ENCODE measurements at places on chromosomes 3 and 15. TPM values are rescaled to one million over a fixed set of nuclear protein-coding genes. Genes with fewer than 3 reads are reported as not detected.

Gene NUP210
- total RNA-seq, result 148 TPM

Gene COL6A6
- not detected for total RNA-seq

GRCh38 chr3:12522721-12523120 is 22.6 kb downstream of the MKRN2OS start:
- DNase-seq, result no peak

- no peak for DNase-seq
Measured at GRCh38 chr15:86905625-86906256, 826.1 kb downstream of the AGBL1 start.

- no peak for DNase-seq
Measured at GRCh38 chr3:126604691-126605090, 46.0 kb upstream of the C3orf22 start.

GRCh38 chr3:170976190-170976519 is 50.4 kb downstream of the SLC2A2 start:
- DNase-seq, result no peak

GRCh38 chr15:89195836-89196235 is 25.5 kb downstream of the RLBP1 start:
- no peak for DNase-seq

DNA sequence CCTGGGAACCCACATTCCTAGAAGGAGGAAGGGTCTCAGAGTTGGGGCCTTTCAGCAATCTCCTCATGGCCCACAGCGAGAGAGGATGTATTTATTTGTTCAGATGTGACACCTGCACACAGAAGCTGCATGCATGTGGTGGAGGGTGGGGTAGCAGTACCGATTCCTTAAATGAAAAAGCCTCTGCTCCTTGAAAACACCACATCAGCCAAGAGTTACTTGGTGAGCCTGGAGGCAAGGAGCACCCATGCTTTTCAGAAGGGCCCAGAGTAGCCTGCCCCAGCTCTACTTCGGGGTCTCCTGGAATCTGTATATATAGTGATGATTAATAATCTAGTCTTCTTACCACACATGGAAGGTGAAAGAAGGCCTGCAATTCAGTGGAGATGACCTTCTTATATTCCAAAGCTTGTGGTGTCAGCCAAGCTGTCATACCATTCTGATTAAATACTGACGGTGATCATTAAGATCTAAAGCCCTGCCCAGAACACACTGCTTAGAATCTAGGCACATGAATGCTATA is 33.5 kb downstream of the SEMA6D start:
- DNase-seq, result no peak

DNA sequence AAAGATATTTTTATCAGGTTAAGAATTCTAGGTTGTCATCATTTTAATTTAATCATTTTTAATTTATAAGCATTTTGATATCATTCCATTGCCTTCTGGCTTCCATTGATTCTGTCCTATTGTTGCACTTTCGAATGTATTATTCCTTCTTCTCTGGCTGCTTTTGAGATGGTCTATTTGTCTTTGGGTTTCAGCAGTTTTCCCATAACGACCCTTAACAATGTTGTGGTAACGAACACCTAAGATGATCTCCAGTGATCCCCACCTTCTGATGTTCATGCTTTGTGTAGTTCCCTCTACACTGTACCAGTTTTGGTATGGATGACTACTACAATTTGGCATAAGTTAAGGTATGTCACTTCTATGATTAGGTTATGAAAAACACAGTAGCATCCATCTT is 59.9 kb downstream of the MINAR1 start:
- no peak for DNase-seq

DNA sequence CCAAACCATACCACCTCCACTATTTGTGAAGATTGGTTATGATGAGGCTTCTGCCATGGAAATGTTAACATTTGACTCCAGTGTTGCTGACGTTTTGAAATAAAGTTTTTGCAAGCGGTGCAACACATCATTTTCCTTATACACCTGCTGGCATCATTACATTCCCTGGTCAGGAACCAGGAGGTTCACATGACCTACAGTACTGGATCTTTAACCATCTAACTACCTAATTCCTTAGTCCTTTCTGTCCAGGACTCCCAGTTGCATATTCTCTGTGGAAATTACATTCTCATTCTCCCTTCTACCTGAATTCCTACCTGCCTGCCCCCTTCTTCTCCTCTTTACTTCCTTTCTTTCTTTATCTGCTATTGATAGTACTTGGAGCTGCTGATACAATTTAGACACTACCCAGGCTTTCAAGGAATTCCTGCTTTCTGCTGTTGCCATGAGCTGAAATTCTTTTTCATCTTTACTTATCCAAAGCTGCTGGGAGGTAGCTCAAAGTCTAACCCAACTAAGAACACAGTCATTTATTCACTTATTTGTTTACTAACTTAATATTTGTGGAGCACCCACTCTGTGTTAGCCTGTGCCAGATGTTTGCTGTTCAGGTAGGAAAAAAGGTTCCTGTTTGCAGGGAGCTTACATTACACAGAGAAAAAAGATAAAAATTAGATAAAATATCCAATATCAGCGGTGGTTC is 144.2 kb downstream of the EDEM1 start:
- no peak for DNase-seq

DNA sequence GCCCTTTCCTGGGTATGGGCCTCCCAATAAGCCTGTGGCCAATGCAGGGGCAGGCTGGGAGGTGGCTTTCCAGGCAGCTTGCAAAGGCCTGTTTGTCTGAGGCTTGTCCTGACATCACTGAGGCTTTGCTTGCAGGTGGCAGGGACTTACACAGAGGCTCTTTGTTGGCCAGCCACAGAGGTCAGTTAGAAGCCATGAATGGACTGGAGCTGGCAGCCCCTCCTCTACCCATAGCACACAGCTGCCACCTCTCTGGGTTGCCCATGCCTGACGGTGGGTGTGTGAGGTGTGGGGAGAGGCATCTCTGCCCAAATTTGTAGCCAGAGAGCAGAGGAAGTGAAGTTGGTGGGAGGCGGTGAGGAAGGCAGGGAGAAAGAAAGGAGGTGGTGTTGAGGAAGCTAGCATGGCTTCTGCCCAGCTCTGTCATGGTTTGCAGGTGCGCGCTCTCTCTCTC is 17.1 kb downstream of the LIMD1 start:
- no peak for DNase-seq

DNA sequence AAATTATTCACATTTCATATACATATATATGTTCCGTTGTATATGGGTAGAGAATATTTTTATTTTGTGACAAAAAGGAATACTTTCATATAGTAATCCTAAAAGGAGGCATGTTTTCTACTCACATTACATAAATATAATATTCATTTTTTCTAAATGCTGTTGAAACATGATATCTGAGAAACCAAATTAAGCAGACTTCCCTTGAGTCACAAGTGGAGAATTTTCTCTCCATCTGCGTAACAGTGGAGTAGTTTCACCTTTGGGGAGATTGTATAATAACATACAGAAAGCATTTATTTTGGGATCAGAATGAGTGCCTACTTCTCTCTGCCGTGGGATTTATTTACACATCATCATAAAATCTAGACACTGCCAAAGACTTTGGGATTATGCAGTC is 849.8 kb downstream of the NSUN3 start:
- no peak for DNase-seq

DNA sequence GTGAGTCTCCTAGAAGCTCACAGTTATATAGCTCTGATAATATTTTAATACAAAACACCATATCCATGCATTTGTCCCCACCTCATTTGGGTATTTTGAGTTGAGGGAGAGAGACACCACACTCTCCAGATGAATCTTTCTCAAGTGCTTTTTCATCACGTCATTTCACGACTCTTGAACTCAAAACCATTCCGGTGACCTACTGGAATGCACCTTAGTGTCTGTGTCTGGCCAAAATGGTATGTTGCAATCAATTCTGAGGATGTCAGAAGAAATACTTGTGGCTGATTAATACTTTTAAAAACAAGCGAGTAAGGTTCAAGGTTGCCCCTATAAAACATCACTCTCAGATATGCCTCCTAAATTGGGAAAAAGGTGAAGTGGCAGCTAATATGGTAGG is 352.6 kb upstream of the ICE2 start:
- no peak for DNase-seq

DNA sequence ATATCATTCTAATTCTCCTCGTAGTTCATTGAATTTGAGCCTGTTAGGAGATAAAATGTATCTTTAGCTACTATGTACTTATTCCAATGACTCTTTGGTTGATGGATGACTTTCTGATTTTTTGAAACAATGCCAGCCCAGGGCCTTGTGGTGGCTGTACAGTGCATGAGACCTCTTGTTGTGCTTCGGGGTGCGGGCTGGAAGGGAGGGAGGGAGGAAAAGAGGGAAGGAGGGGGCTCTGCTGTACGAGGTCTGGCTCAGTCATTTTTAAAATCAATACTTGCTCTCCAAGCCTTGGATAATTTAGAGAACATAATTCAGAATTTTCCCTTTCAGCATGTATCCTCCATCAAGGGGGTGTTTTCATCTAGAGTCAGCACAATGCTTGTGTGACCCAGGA is 399.7 kb upstream of the ONECUT1 start:
- DNase-seq, result no peak

DNA sequence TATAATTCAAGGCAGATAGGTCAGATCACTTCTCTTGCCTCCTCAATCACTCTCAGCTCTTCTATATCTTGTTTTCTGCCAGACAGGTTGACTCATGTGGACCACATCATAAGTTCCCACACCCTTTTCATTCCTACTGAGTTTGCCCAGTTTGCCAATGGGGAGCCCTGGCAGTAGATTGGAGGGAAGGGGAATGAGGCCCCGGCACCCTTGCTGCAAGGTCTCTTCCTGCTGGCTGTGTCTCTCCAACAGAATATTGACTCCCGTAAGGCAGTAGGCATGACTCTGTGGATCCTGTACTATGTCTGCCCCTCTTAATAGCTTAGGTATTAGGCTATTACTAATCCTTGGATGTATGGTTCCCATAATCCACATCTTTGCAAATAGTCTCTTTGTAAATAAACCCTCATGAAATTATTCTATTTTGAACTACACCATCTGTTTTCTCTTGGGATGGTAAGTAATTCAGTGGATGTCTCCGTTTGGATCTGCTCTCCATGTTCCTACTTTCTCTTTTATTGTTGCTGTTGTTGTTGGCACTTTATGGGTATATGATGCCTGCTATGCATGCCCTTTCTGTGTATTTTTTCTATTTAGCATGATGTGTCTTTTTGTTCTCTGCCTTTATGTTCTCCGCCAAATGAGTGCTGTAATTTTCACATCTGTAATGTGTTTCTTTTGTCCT is 65.5 kb upstream of the DCBLD2 start:
- DNase-seq, result no peak

DNA sequence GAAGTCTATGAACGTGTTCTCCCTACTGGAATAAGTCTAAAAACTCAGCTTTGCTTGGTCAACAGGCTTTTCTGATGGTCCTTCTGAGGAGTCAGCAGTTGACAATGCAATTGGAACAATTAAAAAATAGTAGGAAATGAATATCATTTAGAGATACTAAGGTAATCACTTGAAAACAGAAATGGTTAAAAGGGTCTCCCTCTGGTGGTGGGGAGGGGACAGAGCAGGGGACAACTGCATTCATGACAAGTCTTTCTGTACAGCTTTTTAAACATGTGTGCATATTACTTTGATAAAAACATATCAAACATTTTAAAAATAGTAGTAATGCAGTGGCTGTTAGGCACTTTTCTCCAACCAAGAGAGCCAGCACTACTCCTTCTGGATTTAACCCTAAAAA is 119.9 kb upstream of the FHIT start:
- DNase-seq, result peak; percentile 55

All from activated naive CD4-positive, alpha-beta T cell treated with anti-CD3 and anti-CD28 coated beads for 36 hours (primary cell).